ENCODE measurements at places on chromosomes 2 and 18. TPM values are rescaled to one million over a fixed set of nuclear protein-coding genes. Genes with fewer than 3 reads are reported as not detected.

- H3K4me1 ChIP-seq: no peaks in the 10 kb centered on the region
- DNase-seq: no peak
- no peak overlapping the region for H3K27ac ChIP-seq
- H3K36me3 ChIP-seq: no peaks in the 10 kb centered on the region
- H3K27me3 ChIP-seq: no peaks in the 10 kb centered on the region
Observed at GRCh38 chr2:146874260-146874658, 970.6 kb upstream of the ACVR2A start.

DNA sequence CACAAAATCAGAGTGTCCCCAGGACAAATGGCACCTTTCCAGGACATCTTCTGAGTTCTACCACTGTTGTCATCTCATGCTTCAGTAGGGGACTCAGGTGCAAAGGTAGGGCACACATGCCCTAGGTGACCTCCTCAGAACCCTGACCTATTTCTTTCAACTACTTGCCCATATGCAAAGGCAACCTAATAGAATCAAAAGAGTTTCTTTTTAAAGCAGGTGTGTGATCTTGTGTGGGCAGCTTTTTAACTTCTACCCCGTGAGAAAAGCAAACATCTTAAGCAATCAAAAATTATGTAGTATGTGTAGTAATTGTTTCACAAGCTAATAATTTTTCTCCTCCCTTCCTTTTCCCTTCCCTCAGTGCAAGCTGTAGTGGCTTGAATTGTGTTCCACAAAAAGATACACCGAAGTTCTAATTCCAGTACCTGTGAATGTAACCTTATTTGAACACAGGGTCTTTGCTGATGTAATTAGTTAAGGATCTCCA lies 333.1 kb downstream of the RND3 start:
- no peak overlapping the region for H3K4me3 ChIP-seq
- no peak for DNase-seq
- H3K27me3 ChIP-seq: no peaks in the 10 kb centered on the region
- no peak overlapping the region for H3K27ac ChIP-seq

DNA sequence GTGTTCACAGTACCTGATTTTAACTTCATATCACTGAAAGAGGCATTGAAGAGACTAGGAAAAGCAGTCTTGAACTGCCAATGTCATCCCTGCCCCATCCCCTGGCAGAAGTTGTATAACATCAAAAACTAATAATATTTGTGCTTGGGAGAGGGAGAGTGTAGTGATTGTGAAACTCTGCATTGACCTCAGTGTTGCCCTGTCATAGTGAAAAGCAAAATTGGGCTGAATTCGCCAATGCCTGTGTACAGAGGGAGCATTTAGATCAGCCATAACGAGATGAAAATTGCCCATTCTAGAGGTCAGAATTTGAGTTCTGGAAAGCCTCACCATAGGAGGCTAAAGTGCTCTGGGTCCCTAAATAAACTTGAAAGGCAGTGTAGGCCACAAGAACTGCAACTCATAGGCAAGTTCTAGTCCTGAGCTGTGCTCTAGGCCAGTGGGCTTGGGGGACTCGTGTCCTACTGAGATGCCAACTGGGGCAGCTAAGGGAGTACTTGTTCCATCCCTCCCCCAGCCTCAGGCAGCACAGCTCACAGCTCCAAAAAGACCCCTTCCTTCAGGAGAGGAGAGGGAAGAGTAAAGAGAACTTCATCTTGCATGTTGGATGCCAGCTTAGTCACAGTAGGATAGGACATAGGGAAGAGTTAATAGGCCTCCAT lies 855.6 kb downstream of the TSN start:
- no peak overlapping the region for H3K4me3 ChIP-seq
- no peak overlapping the region for H3K27ac ChIP-seq
- DNase-seq: no peak
- H3K36me3 ChIP-seq: no peaks in the 10 kb centered on the region

Gene ATP6V1B1
- total RNA-seq: not detected

Measured in aorta (tissue), 5 donors.